Germinal center (tissue), 1 donor: ENCODE measurements at places on chromosomes 16 and 17.
A peak's percentile ranks its signal among the peaks of the same experiment; 100 is the strongest.

DNA sequence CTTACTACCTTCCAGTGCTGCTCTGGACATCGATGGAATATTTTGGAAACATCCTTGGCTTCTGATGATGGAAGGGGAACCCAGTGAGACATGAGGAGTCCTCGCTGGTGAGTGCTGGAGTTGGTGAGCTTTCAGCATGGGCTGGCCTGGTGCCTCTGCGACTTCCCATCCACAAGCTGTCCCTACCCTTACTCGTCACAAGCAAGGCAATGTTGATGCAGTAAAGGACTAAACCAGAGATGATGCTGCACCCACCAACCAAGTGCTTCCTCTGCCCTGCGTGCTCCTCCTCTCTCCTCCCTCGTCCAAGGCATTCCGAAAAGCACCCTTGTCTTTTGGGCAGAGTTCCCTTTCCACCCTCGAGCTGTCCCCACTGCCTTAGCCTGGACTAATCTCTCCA is 154.7 kb downstream of the GRIN2A start:
- no peak for DNase-seq

- DNase-seq = no peak
These were observed 4.7 kb downstream of the ALDH3A1 start for GRCh38 chr17:19743101-19744100.

DNA sequence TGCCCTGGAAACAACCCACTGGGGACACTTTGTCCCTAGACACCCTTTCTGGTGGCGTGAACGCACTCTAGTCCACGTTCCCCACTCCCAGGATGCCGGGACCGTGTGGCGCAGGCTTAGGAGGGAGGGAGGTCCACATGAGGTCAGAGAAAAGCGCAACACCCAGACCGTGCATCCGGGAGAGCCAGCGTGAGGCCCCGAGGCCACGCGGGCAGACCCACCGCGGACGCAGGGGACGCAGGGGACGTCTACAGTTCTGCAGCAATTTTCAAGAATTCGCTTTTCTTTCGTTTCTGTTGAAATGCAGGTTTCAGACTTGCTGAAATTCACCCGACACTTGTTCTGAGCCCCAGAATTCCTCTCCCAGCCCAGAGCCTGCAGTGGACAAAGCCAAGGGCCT is 4.7 kb downstream of the RFNG start:
- DNase-seq = no peak

DNA sequence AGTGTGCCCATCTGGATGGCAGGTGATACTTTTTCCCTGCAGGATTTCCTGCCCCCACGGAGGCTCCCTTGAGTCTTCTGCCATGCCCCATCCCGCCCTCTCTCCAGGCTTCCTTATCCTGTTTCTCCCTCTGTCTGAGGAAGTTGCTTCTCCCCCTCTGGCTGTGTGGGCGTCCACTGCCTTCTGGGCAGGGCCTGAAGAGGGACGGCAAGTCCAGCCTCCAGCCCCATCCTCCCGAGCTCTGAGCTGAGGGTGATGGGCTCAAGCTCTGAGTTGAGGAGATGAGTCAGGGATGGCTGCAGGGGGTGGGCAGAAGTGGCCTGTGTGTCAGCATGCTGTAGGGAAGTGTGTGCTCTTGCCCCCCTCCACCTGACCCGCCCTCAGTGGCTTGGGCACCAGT is 14.2 kb upstream of the RAP1GAP2 start:
- DNase-seq = no peak

- peak; percentile 41 for DNase-seq
These were observed 536 bp downstream of the TMC6 start for GRCh38 chr17:78127888-78128550.

- DNase-seq = no peak
These were observed 37.4 kb downstream of the RNF213 start for GRCh38 chr17:80297996-80298560.

- DNase-seq = no peak
These were observed 177.4 kb upstream of the CDH5 start for GRCh38 chr16:66188917-66189725.

DNA sequence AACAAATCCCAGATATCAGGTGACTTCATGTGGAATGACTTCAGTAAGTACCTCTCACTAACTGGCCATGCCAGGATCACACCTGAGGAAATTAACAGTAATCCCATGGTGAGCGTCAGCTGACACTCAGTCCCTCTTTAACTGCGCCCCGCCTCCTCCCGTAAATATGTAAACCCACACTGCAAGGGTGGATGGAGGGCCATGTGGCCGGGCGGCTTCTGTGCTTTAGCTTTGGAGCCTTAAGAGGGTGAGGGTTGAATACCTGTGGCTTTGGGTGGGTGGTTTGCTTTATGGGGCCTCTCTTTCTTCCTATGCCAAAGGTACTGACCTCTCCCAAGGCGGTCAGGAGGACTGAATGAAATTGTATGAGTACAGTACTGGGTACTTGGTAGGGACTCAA is 141.7 kb downstream of the MRM1 start:
- DNase-seq = no peak

- DNase-seq = no peak
These were observed 125.1 kb downstream of the ZNF423 start for GRCh38 chr16:49730772-49731171.
